ENCODE measurements at places on chromosomes 2 and 18.

DNA sequence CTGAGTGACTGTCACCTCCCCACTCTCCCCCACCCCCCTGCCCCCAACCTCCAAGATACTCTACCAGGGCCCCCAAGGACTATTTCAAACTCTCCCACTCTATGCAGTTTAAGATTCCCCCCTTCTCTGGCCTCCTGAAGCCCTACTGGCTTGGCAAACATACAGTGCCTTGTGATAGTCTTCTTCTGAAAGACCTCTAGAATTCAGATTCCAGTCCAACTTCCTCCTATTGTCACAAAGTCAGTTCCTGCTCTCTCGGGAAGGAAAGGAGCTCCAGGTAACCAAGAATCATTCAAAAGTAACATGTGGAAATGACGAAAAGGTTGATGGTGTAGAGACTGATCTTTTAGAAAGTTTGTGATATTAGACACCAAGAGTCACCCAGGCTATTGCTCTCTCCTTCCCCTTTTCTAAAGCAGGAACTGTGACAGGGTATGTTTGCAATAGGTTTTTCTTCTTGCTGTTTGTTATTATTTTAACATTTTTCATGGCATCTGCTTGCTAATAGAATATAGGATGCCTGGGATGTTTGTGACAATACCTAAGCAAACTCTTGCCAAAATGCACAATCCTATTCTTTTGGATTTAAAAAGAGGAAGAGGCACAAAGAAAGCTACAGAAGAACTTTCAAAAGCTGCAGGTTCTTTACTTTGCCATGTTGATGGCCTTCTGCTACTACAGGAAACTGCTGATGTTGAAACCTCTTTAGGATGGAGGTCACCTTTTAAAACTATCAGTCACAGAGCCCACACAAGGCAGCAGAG, 93.5 kb upstream of the MGAT4A start:
- no peak for DNase-seq

DNA sequence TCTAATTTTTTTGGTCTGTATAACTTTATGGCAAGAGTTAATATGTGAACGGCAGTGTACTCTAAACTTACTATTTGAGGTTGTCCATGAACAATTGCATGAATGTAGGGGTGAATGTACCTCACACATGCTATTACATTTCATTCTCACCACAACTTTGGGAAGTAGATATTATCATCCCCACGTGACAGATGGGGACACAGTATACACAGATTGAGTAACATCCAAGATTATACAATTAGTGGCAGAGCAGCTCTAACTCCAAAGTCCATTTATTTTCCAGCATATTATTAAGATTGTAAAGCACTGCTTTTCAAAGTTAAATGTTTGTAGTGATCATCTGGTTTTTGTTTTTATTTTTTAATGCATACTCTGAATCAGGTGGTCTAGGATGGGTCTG, 622.1 kb upstream of the ZEB2 start:
- no peak for DNase-seq

- DNase-seq, result no peak
Measured at GRCh38 chr2:180604077-180604476, 376.3 kb upstream of the UBE2E3 start.

- no peak for DNase-seq
Measured at GRCh38 chr2:171271386-171271785, 110.7 kb upstream of the TLK1 start.

All from stimulated activated CD8-positive, alpha-beta memory T cell treated with anti-CD3 and anti-CD28 coated beads, Interleukin-4, amount 100 ng/mL, for 48 hours (primary cell).